ENCODE measurements at places on chromosomes 6 and 20.
A peak's percentile ranks its signal among the peaks of the same experiment; 100 is the strongest.

DNA sequence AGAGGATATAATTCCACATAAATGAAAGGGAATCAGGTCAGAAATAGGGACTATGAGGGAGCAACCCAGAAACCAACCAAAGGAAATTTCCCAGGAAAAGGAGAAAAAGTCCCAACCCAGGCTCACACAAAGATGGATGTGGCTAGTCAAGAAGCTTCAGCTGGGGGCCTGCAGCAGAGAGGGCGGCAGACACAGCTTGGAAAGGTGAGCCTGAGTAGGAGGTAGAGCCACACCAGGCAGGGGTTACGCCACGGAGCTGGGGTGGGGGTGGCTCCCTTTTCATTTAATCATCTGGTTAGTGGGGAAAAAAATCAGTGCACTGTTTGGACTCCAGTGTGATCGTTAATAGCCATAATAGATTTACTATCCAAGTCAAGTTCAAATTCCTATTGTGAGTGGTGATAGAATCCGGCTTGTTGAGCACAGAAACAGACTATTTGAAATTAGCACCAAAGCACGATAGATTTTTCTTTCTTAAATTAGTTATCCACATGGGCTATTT, 220.6 kb downstream of the TPBG start:
- no peak for DNase-seq

- no peak for DNase-seq
Observed at GRCh38 chr6:14089224-14089623, 28.3 kb upstream of the CD83 start.

- DNase-seq = no peak
Observed at GRCh38 chr20:8805737-8806442, 263.0 kb upstream of the PLCB4 start.

DNA sequence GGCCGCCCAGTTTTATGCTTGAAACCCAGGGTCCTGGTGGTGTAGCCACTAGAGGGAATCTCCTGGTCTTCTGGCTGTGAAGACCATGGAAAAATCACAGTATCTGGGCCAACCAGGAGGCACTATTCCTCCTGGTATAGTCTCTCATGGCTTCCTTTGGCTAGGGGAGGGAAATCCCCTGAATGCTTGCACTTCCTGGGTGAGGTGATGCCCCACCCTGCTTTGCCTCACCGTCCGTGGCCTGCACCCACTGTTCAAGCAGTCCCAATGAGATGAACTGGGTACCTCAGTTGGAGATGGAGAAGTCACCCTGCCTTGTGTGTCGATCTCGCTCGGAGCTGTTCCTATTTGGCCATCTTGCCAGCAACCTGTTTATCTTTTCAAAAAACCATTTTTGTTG, 10.1 kb upstream of the ZNF337 start:
- DNase-seq = no peak

GRCh38 chr6:151075527-151075926, 164.2 kb upstream of the AKAP12 start:
- DNase-seq = no peak

- DNase-seq = peak; percentile 79
Observed at GRCh38 chr6:26286168-26286877, 78.7 kb upstream of the BTN3A2 start.

DNA sequence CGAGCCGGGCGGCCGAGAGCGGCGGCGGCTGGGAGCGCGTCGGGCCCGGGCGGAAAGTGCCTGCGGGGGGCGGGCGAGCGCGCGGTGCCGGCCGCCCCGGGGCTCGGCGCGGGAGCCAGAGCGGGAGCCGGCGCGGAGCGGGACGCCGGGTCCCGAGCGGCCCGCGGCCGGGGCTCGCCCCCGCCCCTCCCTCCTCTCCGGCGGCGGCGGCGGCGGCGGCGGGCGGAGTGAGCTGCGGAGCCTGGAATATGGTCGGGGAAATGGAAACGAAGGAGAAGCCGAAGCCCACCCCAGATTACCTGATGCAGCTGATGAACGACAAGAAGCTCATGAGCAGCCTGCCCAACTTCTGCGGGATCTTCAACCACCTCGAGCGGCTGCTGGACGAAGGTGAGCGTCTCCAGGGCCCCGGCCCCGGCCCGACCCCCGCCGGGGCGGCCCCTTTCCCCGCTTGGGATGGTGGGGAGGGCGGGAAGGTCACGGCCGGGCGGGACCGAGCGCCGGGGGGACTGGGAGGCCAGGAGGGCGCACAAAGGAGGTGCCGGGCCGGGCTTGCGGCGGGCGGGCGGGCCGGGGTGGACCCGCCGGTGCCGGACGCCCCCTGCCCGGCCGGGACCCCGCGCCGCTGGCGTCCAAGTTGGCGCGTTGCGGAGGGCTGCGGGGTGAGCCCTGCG, 565 bp downstream of the QKI start:
- DNase-seq = no peak

GRCh38 chr6:146026873-146027272, 2.0 kb upstream of the GRM1 start:
- DNase-seq = no peak

- no peak for DNase-seq
Observed at GRCh38 chr20:43252761-43253160, 63.1 kb upstream of the PTPRT start.

DNA sequence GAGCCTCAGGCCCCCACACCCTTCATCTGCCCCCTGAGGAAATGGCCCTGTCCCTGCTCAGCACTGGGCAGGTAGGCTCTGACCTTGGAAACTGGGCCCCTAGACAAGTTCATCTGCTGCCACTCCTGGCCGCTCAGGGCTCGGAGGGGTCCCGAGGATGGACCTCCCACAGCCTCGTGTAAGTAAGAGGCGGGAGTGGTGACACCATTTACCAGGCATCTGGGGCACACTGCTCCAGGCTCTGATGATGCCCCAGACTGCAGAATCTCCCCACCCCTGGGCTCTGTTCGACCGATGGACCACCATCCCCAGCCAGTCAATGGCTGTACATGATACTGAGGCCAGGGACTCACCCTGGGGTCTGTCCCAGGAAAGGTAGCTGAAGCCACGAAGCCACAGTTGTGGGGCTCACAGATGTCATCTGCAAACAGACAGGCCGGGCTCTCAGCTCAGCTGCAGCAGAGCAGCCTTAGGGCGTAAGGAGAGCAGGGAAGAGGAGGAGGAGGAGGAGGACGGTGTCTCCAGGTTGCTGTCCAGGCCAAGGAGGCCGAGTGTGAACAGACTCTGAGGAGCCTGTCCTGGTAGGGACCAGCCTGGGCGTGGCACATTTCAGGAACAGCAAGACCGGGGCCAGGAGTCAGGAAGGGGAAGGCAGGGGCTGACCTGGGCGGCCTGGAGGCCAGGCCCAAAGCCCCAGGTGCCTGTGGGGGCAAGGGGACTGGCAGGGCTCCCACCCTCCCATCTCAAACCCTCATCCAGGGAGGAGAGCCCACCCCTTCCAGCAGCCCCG, 300.4 kb downstream of the TAF4 start:
- DNase-seq = no peak

DNA sequence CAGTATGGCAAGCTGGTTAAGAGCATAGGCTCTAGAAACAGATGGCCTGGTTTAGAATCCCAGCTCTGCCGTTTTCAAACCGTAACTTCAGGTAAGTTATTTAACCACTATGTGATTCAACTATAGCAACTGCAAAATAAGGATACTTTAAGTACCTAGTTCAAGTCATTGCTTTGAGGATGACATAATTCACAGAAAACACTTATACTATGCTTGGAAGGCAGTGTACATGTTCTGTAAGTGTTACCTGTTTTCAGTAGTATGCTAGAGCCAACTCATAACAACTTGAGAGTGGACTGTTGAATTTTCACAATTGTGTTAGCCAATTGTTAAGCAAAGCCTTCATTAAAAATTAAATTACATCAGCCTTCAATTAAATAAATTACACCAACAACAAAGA, 134.8 kb upstream of the BEND6 start:
- no peak for DNase-seq

GRCh38 chr6:90604546-90604945, 17.7 kb upstream of the MAP3K7 start:
- no peak for DNase-seq

- no peak for DNase-seq
Observed at GRCh38 chr6:92047152-92047850, 1372.1 kb downstream of the EPHA7 start.

DNA sequence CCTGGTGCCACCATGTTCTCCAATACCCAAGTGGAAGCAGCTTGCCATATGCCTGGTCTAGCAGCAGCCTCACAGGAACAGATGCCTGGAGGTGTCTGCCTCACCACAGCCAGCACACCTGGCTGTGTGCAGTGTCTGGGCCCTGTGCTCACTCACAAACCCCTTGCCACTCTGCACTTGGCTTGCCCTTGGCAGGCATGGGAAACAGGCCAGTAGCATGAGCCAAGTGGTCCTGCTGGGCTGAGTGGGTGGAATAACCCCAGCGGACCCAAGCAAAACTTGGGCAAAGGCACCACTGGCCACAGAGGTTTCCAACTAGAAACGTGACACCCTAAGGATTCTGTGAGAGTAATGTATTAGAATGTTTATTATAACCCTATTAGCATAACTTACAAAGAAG, 600.5 kb upstream of the GJE1 start:
- DNase-seq = no peak

DNA sequence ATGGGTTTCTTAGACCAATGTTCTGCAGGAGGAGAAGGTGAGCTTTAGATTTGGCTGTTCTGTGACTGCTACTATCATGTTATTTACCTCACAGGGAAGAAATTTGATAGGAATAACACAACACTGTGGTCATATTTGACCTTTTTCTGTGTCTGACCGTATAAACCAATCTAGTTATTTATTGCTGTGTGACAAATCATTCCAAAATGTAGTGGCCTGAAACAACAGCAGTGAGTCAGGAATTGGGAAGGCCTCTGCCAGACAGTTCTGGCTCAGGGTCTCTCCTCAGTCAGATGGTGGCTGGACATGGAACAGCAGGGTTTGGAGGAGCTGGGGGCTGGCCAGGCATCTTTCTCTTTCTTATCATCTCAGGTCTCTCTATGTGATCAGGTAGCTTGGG, 33.0 kb downstream of the RIPOR2 start:
- DNase-seq = no peak

DNA sequence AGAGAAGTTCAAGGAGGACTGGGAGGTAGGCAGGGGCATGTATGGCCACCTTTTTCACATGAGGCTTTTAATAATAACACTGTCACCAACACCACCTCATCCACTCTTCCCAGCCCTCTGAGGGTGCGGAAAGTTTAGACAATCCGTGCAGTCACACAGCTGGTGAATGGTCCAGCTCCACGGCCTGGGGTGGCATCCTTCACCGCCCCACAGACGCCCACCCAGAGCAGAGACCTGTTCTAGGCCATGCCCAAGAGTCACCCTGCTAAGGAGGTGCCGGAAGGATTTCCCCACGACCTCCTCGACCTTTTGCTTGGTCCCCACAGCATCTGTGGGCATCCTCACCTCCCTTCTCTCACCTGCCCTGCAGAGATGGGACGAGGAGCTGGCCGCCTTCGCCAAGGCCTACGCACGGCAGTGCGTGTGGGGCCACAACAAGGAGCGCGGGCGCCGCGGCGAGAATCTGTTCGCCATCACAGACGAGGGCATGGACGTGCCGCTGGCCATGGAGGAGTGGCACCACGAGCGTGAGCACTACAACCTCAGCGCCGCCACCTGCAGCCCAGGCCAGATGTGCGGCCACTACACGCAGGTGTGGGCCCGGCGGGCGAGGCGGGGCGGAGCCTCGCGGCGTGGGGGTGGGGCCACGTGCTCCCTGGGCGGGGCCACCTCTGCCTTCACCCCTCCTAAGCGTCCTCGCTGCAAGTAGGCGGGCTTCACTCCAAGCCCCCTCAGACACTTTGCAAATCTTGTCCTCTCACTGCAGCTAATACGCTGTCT, 4.4 kb downstream of the PI16 start:
- no peak for DNase-seq

DNA sequence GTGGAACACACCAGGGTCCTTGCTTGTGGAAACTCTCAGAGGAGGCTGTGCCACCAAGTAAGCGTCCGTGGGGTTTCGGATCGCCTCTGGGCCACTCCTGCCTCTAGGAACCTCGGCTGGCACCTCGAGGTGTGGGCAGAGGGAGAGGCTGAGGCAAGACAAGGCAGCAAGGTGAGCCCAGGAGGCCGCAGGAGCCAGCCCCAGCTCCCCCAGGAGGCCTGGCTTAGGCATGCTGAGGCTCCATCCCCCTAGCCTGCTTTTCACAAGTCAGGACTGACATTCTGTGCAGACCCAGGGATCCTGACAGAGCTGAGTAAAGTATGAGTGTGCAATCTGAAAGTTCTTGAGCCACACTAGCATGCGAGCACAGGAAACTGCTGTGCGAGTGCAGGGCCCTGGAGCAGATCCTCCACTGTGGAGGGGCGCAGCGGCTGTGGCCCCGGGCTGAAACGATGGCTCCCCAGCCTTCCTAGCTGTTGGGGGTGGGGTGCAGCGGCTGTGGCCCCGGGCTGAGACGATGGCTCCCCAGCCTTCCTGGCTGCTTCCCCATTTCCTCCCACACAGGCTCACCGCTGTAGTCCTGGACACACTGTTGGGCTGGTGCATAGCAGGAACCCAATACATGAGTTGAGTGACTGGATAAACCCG, 75.2 kb upstream of the CD93 start:
- DNase-seq = no peak

DNA sequence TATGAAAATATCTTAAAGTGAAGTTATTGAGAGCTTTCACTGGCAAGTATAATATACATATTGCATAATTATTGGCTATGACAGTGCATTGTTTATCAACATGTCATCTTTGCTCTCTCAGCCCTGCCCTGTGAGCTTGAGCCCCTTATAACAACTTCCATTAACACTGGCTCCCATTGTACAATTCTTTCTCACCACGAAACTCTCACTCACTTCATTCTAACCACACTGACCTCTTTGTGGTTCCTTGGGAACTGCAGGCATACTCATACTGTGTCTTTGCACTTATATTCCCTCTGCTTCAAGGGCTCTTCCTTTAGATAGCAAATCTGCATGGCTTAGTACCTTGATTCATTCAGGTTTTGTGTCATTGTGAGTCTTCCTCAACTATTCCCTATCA, 411.8 kb downstream of the CDKAL1 start:
- DNase-seq = no peak

GRCh38 chr6:6886171-6886885, 221.4 kb upstream of the RREB1 start:
- DNase-seq = no peak

DNA sequence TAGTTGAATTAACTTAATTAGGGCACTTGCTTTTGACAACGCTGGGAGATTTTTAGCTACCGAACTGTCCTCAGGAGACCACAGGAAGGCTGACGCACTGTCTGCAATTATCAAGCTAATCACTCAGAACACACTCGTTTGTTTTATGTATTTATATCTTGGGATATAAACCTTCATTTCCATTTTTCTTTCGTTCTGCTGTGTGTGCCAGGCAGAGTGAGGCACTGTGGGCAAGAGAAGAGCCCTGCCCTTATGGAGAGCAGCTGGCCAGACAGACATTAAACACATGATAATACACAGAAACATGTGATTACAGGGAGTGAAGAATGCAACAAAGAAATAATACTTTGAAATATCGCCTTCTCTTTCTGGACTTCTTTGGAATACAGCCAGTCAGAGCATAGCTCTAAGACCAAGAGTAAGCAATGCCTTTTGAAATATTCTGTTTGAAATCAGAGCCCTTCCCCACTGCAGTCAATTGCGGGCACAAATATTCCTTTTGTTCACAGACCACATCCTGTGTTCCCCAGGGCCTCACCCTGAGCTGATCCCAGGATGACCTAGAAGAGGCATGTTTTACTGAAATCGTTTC, 96.8 kb downstream of the ANKRD60 start:
- no peak for DNase-seq

Measured in amygdala (tissue), 56 donors.